ENCODE measurements at places on chromosomes 12 and 14. TPM values are rescaled to one million over a fixed set of nuclear protein-coding genes. Genes with fewer than 3 reads are reported as not detected.

GRCh38 chr12:96155781-96156180, 38.4 kb upstream of the ELK3 start:
- no peak for DNase-seq

GRCh38 chr12:52244615-52244994, 11.6 kb downstream of the KRT7 start:
- DNase-seq = no peak

DNA sequence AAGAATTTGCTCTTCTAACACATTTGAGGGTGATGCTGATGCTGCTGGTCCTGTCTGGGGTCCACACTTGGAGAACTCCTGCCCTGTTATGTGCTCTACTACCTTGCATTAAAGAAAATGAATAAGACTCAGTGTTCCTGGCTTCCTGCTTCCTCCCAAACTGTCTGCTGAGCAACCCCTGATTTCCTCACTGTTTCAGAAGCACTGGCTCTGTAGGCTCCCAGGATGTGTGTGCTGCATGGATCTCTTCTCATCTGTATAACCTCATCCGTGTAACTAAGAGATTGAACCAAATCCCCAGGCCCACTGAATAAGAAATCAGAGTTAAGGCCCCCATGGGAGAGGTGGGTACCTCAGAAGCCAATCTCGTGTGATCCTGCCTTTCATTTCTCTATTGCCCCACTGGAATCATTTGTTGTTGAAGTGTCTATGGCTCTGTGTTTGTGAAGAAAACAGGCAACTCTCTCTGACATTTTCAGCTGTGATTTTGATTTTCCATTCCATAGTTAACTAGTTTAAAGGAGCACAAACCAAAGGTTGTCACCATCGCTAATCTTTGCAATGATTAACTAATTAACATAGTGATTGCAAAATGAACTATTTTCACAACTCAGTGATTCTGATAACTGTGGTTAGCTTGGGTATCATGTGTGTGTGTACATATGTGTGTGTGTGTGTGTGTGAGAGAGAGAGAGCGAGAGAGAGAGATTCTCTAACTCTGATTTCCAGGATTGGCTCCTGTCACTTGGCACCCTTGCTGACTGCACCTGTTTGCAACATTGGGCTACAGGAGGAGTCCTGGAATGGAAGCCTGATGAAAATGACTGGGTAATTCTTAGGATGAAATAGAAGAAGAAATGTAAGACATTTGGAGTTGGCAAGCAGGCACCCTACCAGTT, 196.2 kb downstream of the SLC38A4 start:
- DNase-seq = no peak

Gene JAG2
- total RNA-seq = 28.6 TPM

Gene RHOJ
- 13.5 TPM for total RNA-seq

Gene TGFB3
- total RNA-seq = 20.7 TPM

Gene PAX9
- not detected for total RNA-seq

Gene HAL
- 0.16 TPM for total RNA-seq

Gene TMEM117
- total RNA-seq = 5.8 TPM

Gene PLEKHG7
- total RNA-seq = not detected

Gene LMNTD1
- not detected for total RNA-seq
